ENCODE measurements at places on chromosomes 3 and 15. TPM values are rescaled to one million over a fixed set of nuclear protein-coding genes. Genes with fewer than 3 reads are reported as not detected.

The P2RY14 gene
- total RNA-seq, result 0.78 TPM

The IMPG2 gene
- total RNA-seq, result 3.0 TPM

The KPNA4 gene
- total RNA-seq, result 49.0 TPM

The ITGA11 gene
- total RNA-seq, result 0.62 TPM

The PTPN9 gene
- 29.3 TPM for total RNA-seq

The CAMK1 gene
- total RNA-seq, result 56.1 TPM

The IL17RD gene
- total RNA-seq, result 38.1 TPM

The DZIP1L gene
- total RNA-seq, result 9.2 TPM

The GMNC gene
- total RNA-seq, result 0.62 TPM

The ADCY5 gene
- total RNA-seq, result 30.7 TPM

The SPATA12 gene
- total RNA-seq, result not detected

The STARD9 gene
- total RNA-seq, result 5.1 TPM

The AGBL1 gene
- 0.47 TPM for total RNA-seq

The FAM43A gene
- 5.3 TPM for total RNA-seq
